COR-L47 (cell line): ENCODE measurements at places on chromosomes 1 and 21.

DNA sequence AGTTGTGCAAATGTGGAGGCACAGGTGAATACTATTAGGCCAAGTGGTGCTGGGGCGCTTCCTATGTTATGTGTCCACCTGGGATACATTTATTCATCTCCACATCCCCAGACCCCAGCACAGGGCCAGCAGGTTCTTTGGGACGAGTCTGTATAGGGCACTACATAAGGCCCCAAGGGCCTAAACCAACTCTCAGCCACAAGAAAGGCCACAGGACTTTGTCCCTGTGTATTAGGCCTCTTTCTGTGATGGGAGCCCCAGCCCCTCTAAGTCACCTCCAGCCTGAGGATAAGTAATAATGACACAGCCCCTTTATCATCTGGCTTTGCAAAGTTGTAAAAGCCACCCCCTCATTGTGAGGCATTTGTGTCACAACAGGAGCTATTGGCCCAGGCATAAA, 79.2 kb upstream of the CD1D start:
- no peak for DNase-seq

GRCh38 chr1:243798726-243799125, 51.3 kb downstream of the AKT3 start:
- DNase-seq = no peak

GRCh38 chr1:6313393-6314200, 52.7 kb upstream of the GPR153 start:
- no peak for DNase-seq

DNA sequence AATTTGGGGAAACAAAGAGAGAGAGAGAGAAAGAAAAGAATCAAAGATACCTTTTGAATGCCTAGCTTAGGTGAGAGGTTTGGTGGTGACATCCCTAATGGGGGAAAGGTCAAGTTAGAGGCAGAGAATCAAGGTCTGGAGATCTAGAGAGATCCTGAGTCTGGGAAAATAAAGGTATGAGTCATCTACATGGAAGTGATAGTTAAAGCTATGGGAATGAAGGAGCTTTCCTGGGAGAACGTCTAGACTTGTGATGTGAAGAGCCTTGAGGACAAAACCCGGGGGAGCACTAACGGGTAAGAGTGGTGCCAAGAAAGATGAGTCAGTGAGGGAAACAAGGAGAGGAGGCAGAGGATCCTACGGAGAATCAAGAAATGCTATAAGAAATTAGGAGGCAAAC, 110.8 kb upstream of the RUNX1 start:
- DNase-seq = no peak

- DNase-seq = peak; percentile 70
Observed at GRCh38 chr1:115457289-115457688, 119.2 kb upstream of the NGF start.

DNA sequence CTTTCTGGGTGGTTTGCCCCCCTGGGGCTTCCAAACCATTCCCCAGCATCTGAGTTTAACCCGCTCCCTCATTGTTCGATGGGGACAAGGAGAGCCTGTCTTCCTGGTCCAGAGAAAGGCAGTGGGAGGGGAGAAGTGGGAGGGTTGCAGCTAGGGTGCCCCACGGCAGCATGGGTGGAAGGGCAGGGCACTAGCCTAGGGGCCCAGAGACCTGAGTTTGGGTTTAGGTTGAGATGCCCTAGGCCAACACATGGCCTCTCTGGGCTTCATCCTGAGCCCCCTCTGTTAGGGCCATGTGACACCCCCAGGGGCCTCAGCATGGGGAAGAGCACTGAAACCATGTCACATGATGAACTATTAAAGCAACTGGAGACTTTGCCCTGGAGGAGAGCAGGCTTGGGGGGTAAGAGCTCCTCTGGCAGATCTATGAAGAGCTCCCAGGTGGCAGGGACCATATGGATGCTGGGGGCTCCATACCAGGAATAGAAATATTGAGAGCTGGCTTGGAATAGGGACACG, 9.7 kb upstream of the RUNX3 start:
- no peak for DNase-seq

DNA sequence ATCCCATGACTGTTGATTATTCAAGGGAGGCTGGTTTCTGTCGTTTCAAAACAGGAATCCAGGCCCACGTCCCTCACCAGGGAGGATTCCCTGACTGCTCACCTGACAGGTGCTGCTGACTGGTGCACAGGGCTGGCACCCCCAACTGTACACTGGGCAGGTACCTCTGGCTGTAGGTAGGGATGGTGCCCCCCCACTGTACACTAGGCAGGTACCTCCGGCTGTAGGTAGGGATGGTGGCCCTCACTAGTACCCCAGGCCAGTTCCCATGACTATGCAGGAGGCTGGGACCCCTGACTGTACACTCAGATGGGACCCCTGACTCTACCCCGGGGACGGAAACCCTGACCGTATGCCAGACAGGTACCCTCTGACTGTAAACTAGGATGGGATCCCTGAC, 33.6 kb upstream of the PDE9A start:
- no peak for DNase-seq

- peak; percentile 67 for DNase-seq
Observed at GRCh38 chr1:145999321-146000024, 3.1 kb upstream of the TXNIP start.

DNA sequence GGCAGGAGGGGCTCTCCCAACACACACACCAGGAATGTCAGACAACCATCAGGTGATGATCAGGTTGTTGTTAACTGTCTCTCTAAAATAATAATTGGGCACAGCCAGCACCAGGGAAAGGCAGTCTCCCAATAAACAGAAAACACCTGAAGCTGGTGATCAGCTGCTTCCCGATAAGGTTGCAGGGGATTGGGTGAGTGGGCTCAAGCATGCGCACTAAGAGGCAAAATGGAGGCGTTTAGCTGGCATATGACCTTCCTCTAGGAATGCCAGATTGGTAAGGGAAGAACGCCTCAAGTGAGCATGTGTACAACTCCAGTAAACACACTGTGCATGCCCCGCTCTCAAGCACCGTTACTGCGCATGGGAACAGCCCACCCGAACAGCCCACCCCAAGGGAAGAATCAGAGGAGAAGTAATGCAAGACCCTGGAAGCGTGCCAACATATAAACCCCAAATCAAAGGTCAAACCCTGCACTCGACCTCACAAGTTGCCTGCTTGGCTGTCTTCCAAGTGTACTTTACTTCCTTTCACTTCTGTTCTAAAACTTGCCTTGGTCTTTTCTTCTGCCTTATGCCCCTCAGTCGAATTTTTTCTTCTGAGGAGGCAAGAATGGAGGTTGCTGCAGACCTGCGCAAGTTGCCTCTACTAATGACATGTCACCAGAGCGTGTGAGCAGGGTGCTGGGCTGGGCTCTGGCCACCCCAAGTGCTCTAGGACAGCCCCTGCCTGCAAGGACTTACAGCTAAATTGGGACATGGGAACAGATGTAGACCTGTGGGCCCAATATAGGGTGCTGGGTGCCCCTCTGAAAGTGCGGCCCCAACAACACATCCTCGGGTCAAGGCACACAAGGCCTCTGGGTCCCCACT, 200.8 kb downstream of the RHOU start:
- no peak for DNase-seq

GRCh38 chr1:206012086-206012859, 9.1 kb upstream of the RAB7B start:
- DNase-seq = no peak

- DNase-seq = no peak
Observed at GRCh38 chr1:27394282-27394658, 1.8 kb downstream of the GPR3 start.

DNA sequence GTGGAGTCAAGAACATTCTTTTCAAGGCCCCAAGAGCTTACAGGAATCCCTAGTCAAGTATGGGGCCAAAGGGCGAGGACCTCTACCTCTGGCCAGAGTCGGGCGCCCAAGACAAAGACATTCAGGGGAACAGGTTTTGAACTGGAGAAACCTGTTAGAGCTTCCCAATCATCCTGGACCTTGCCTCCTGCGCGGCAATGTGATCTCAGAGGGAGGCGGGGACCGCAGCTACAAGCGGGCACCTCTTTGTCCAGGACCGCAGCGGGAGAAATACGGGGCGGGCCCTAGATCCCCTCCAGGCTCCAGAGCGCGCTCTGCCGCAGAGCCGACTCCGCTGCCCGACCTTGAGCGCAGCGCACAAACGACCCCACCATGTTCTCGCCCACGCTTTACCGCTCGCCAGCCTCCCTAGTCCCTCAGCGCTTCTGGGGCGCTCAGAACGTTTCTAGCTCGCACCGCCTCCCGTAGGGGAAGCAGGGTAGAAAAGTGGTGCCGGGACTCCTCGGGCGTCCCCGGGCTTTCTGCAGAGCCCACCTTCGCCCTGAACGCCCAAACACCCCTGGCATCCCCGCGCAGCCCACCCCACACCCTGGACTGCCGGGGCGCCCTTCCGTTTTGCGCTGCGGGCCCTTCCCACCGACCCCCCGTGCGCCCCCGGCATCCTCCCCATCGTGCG, 28.1 kb downstream of the RABIF start:
- DNase-seq = peak; percentile 75

GRCh38 chr1:222459652-222460051, 88.3 kb downstream of the HHIPL2 start:
- no peak for DNase-seq

GRCh38 chr1:154419620-154420571, 14.8 kb downstream of the IL6R start:
- DNase-seq = no peak

- no peak for DNase-seq
Observed at GRCh38 chr1:7490576-7490975, 280.5 kb upstream of the VAMP3 start.
